Activated T-helper 1 cell treated with anti-CD3 and anti-CD28 coated beads, Interleukin-2, amount 50 U/mL, for 16 hours (primary cell): ENCODE measurements at places on chromosomes 1 and 21.

- DNase-seq = no peak
Observed at GRCh38 chr1:157154291-157154690, 16.1 kb upstream of the ETV3 start.

GRCh38 chr1:55128418-55128995 is 86.7 kb downstream of the USP24 start:
- no peak for DNase-seq

- DNase-seq = no peak
Observed at GRCh38 chr1:217153361-217153760, 430.1 kb upstream of the ESRRG start.

- DNase-seq = no peak
Observed at GRCh38 chr1:7388488-7389185, 382.5 kb upstream of the VAMP3 start.

- DNase-seq = no peak
Observed at GRCh38 chr1:12528021-12528852, 89.8 kb downstream of the DHRS3 start.

- no peak for DNase-seq
Observed at GRCh38 chr21:17390569-17390968, 122.3 kb upstream of the CXADR start.

GRCh38 chr1:164261691-164262240 is 297.2 kb upstream of the PBX1 start:
- DNase-seq = no peak

- no peak for DNase-seq
Observed at GRCh38 chr21:34693192-34693810, 24.5 kb downstream of the CLIC6 start.

- no peak for DNase-seq
Observed at GRCh38 chr1:23371987-23372880, 2.6 kb upstream of the ZNF436 start.

DNA sequence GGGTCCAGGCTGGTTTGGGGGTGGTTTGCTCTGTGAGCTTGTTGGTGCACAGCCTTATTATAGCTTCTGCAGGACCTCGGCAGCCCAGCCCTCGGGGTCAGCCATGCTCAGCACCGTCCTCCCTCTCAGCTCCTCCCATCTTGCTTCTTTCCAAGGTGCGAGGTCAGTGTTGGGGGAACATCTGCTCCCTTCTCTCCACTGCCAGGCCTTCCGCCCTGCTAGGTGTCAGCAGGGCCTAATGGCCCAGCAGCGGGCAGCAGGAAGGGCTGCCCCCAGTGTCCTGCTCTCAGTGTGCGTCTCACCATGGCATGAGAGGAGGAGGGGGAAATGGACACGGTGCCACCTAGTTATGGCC is 36.5 kb upstream of the LRRC3 start:
- DNase-seq = no peak

DNA sequence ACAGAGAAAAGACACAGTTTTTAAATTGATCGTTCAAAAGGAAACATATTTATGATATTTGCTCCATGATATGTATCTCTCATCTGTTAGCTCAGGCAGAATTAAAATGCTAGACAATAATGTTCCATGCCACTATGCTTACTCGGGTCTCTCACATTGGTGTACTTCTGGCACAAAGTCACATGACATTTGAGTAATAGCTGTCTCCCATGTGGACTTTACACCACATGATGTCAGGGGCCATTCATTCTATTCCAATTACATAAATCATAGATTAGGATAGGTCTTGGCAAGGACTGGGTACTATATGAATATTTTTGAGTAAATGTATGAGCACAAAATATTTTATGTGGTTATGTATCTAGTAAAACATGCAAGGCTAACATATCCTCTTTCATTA is 648.4 kb downstream of the PLA2G4A start:
- DNase-seq = no peak

- DNase-seq = no peak
Observed at GRCh38 chr1:188249811-188250210, 1421.1 kb downstream of the PLA2G4A start.
